ENCODE measurements at places on chromosomes 1 and 21.

DNA sequence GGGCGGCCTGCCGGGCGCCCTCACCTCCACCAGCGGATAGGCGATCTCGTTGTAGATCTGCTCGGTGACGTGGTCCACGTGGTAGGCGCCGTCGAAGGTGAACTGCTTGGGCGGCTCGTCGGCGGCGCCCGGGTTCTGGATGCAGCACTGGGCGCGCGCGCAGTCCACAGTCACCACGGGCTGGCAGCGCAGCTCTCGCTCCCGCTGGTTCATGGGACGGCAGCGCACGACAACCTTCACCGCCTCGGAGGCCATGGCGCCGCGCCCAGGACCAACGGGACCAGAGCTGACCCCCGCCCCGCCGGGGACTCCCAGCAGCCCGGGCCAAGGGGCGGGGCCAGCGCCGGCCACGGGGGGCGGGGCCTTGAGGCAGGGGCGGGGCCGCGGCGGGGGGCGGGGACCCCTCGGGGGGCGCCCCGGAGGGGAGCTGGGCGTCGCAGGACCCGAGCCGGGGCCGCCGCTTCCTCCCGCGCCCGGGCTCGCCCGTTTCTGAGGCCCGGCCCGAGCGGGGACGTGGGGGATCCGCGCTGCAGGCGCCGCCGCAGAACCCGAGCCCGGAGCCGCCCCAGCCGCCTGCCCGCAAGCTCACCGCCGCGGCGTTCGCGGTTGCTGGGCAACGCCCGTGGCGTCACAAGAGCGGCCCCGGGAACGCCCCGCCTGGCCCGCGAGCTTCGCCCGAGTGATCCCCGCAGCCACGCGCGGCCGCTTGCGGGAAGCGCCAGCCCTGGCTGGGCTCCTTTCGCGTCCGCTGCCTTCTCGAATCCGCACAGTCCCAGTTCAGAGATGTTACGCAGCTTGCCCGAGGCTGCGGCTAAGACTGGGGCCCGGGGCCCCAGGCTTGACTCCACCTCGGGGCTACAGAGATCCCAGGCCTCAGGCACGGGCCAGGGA is at the start of gene KIF17:
TSS of gene KIF17 (minus strand) at position 556 of the 891 bp plus-strand sequence. CDS start at position 255, 301 bp downstream.
- DNase-seq: peak; percentile 89

DNA sequence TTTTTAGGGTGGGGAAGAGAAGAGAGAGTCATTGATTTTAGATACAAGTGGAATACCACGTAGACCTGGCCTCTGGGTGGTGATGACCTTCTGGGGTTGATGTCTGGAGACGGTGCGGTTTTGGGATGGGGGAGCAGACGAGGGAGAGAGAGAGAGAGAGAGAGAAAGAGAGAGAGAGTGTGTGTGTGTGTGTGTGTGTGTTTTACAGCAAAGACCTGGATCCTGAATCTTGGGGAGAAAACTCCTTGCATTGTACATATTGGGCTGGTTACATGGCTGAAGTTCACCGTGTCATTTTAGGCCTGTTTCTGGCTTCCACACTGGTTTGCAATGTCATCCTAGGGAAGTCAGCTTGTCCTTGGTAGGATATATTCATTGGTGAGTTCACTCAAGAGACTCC is 89.0 kb downstream of the GALNT2 start:
- DNase-seq: no peak

- peak; percentile 13 for DNase-seq
Measured at GRCh38 chr1:63004868-63005267, 220.9 kb downstream of the ATG4C start.

DNA sequence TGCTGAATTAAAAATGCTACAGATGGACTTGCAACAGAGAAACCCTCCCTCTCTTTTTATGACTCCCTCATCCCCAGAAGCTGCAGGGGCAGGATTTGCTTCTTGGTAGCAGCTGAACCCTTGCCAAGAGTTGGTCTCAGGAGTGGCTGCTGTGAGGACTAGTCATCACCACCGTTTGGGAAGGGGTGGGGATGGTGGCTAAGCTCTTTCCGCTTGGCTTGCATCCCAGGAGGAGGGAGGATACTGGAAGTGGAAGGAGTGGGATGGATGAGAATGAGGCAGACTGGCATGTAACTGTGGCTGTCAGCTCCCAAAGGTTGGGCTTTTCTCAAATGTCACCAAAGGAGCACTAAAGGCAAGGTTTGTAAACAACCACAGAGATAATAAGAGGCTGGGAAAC is 50.8 kb upstream of the COL24A1 start:
- DNase-seq: peak; percentile 86

- no peak for DNase-seq
Measured at GRCh38 chr1:36580524-36580923, 97.8 kb upstream of the CSF3R start.

GRCh38 chr1:213657879-213658278 is 329.9 kb upstream of the PROX1 start:
- no peak for DNase-seq

- DNase-seq: no peak
Measured at GRCh38 chr1:12064073-12064969, 1.2 kb downstream of the TNFRSF8 start.

DNA sequence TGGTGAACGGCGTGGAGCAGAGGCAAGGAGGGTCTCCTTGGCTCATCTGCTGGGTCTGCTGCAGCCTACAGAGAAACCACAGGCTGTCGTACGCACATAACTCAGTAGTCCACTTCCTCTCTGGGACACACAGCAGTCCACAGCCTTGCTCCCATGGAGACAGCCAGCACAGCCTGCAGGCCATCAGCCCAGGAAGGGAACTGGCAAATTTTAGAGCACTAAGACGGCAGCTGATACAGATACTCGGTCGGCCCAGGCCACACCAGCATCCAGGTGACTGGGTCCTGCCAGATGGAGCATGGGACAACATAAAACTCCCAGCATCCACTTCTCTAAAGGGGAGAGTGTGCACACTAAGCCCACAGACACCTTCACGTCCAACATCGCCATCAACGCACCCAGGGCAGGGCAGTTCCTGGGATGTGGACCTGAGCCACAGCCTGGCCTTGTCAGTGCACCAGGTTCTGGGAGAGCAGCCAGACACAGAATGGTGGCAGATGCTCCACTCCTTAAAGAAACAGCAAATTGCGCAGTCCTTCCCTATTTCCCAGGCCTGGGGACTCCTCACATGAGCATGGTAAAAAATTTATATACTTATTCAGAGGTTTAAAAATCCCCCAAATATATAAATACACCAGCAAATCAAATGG is 247.1 kb upstream of the RAB4A start:
- DNase-seq: no peak

DNA sequence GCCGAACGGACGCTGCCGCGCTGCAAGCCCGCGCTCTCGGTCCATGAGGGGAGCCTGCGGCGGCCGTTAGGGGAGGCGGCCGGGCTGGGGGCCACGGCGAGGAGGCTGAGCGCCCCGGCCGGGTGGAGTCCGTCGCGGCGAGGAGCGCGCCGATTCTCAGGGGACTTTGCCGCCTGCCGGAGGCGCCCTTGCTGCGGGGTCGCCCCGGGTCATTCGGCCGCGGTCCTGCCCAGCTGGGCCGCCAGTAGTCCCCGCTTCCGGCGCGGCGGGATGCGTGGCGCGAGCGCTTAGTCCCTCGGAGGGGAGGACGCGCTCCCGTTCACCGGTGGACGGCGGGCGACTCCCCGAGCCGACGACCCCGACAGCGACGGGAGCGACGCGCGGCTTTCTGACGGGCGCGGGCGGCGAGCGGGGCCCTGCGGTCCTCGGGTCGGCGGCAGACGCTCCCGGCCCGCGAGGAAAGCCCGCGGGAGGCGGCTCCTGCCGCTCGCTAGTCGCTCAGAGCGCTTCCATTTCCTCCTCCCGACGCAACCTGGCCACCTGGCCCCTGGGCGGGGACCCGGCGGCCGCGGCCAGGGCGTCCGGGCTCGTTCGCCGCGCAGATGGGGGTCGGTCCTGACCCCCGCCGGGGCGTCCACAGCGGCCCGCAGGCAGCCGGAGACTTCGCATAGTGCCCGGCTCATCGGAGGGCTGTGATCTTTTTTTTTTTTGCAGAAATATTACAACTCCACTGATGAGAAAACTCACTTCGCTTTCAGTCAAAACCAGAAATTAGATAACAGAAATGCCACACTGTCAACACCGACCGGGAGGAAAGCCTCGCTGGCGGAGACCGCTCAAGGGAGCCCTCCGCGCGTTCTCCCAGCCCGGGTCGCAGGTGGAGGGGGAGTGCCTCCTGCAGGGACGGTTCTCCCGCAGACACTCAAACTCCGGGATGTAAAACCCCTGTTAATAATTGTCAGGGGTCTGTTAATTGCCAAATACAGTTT is 641 bp upstream of the ZBTB21 start:
- no peak for DNase-seq

GRCh38 chr1:36383240-36383639 is 2.5 kb downstream of the STK40 start:
- no peak for DNase-seq

GRCh38 chr1:213951876-213952275 is 35.9 kb upstream of the PROX1 start:
- no peak for DNase-seq

GRCh38 chr1:228142155-228142691 is 2.1 kb downstream of the GUK1 start:
- DNase-seq: no peak

- DNase-seq: no peak
Measured at GRCh38 chr1:43440358-43440757, 13.4 kb downstream of the HYI start.

All from AG08395 (cell line).